ENCODE measurements at places on chromosomes 1 and 21.
A peak's percentile ranks its signal among the peaks of the same experiment; 100 is the strongest.

DNA sequence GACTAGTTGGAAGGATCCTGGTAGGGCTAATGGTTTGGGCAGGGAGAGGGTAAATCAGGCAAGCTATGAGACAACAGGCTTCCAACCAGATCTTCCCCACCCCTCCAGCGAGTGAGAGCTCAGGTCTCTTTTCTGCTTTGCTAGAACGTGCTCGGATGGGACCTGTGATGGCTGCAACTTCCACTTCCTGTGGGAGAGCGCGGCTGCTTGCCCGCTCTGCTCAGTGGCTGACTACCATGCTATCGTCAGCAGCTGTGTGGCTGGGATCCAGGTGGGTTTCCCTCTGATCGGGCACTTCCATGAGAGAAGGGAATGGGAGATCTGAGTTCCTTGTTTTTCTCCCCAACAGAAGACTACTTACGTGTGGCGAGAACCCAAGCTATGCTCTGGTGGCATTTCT, 14.0 kb upstream of the SARS1 start:
- no peak for DNase-seq

- no peak for DNase-seq
These were observed 182.8 kb downstream of the EIF4G3 start for GRCh38 chr1:20993716-20994575.

- DNase-seq: no peak
These were observed 13.3 kb downstream of the LRP8 start for GRCh38 chr1:53314606-53315005.

DNA sequence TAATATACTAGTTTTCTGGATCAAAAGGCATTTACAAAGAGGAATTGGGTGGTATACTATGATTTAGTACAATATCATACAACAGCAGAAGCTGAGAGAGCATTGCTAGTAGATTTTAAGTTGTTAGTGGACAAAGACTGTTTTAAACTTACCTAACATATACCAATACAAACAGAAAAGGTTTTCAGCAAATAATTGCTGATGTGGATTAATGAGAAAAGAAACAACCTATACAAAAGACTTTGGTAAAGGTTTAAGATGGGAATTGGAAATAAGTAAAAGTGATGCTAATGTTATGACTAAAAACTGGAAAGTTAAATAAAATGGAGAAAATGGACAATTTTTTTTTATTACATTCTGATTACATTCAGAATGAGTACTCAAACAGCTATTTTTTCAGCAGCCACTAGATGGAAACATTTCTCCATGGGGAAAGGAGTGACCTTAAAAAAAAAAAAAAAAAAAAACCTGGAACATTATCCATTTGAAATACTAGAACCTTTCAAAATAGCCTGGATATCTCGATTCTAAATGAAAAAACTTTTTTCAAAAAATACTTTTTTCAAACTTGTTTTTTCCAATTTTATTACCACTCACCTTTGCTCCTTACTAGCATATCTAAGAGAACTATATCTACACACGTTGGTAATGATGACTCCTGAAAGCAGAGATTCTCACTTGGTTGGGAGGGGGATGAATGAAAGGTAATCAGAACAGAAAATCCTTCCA, 55.4 kb downstream of the EPRS1 start:
- peak; percentile 61 for DNase-seq

DNA sequence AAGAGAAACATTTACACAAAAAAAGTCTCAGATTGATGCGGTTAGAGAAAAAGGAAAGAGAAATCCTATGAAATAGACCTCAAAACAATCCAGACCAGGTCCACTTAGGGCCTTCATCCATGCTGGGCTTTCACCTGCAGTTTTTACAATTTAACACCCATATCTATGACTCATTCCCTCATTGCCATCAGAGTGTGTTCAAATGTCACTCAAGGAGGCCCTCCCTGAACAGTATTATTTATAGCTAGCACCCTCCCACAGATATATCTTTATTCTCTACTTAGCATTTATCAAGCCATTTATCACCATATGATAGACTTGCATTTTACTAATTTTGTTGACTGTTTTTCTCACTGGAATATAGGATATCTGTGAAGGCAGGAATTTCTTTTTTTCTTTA, 824 bp upstream of the KRTAP21-3 start:
- no peak for DNase-seq

DNA sequence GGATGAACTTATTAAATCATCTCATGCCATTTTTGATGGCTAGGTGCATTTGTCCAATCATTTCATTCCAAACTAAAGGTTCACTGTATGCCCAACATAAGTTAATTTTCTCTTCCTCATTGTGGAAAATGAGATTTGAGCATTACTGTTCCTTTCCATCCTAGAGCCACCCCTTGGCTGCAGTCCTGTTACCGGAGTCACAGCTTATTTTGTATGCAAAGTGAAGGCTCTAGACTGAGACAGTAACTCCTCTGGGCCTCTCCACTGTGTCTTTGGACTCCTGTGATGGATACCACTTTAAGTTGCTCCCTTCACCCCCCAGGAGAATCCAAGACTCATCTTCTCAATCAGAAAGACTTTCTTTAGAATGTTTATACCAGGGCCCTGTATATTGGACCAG, 59.7 kb downstream of the FGGY start:
- DNase-seq: no peak

GRCh38 chr1:93880731-93881130, 1.7 kb upstream of the DNTTIP2 start:
- no peak for DNase-seq

DNA sequence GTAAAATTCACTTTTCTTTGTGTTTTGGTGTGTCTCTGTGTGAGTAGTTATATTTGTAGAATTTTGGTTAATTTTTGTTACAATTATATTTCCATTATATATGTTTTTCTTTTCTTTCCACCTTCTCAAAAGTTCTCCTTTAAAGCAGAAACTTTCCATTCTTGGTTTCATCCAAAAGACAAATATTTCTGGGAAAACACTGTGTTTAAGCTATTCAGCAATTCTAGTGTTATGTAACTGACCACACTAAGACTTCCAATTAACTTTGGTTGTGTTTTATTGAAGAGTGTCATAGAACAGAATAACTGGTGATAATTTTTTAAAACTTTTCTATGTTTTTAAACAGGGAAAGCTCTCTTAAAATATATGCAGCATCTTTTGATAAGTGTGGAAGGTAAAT, 13.6 kb upstream of the RGL1 start:
- no peak for DNase-seq

- DNase-seq: peak; percentile 48
These were observed 60.1 kb upstream of the USP24 start for GRCh38 chr1:55275151-55275748.

DNA sequence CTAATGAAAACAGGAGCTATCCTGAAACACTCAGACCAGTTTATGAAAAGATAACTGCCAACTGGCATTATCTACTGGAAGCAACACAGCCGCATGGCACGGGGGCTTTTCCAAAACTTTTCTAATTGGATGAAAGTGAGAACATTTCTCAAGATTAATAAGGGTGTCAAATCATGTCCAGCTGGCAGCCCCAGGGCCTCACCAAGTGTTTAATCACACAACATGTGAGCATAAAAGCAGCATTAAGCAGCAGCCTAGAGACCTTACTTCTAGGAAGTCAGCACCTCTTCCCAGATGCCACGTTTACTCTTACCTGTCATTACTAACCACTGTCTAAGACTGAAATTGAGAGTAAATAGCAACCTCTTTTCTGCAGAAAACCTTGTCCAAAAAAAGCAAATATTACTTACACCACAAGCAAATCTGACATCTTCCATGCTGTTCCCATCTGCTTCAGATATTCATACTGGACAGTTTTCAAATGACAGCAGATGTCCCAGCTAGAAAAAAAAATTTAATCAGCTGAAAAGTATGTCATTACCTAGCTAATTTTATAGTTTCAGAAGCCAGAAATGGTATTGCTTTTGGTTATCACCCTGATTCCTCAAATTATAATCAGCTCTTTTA, 341.5 kb upstream of the ZP4 start:
- no peak for DNase-seq

GRCh38 chr21:44539991-44540666, at the start of gene KRTAP10-1:
Gene KRTAP10-1 (minus strand): TSS chr21:44540195. CDS start chr21:44540150, 45 bp downstream.
- DNase-seq: no peak

- no peak for DNase-seq
These were observed 470.2 kb upstream of the ADGRL2 start for GRCh38 chr1:81330521-81330920.

DNA sequence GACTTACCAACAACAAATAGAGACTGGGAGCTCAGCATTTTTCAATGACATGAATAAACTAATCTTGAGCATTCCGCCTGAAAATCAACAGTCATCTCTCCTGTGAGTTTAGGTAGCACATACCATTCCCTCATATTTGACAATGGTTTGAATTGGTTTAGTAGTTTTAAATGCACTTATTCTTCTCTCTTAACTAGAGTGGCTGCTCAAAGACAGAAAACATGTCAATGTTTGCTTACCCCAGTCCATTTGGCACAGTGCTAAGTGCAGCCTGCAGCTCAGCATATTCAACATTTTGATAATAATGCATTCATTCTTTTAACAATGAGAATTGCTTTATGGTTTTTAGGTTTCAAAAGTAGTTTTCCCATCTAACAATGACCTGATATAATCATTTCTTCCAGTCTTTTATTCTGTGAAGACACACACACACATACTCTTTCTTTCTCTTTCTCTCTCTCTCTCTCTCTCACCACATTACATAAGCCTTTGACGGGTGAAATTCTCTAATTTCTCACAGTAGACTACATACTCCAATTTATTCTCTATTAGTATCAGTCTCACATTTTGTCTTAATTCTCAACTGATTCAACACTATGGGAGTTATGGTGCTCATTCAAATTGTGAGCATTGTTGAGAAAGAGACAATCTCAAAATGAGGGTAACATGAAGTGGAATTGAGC, 432.3 kb downstream of the LRRIQ3 start:
- no peak for DNase-seq

GRCh38 chr1:236654957-236655356, 31.3 kb upstream of the ACTN2 start:
- no peak for DNase-seq

GRCh38 chr1:17831597-17831996, 76.5 kb downstream of the ACTL8 start:
- DNase-seq: peak; percentile 87

GRCh38 chr1:66237042-66237441, 296.9 kb upstream of the SGIP1 start:
- no peak for DNase-seq

- no peak for DNase-seq
These were observed 17.0 kb upstream of the TCEA3 start for GRCh38 chr1:23441446-23442148.

GRCh38 chr1:208524376-208524775, 280.2 kb upstream of the PLXNA2 start:
- no peak for DNase-seq

DNA sequence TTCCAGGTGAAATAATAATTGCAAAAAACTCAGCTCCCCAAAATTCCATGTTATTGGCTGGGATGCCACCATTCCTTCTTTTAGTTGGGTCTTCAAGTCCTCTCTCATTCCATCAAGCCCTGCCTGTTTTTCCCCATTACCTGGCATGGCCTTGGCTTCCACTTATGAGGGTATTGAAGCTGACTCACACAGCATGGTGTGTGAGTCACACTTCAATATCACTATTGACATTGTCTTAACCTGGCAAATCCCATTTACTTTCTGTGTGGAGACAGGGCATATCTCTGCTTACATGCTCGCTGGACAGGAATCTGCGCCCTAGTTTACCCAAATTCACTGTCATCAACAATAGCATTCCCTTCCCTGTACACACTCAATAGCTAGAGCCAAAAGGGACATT, 1806.8 kb downstream of the BRINP3 start:
- DNase-seq: no peak

DNA sequence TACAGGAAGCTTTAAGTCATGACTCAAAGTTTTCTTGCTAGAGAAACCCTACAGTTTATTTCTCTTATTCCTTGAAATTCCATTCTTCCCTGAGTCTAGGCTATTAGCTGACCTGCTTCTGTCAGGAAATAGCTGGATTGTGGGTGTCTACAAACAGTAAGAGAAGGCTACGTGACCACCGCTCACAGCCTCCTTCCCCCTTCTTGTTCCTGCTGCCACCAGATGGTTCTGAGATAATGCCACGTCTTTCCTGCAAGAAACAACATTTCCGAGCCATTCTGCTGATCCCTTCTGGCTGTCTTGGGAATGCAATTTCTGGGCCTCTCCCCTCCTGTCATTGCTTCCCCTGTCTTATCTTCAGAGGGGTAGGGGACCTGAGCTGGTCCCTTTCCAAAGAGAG, 128.9 kb upstream of the SGIP1 start:
- DNase-seq: no peak

DNA sequence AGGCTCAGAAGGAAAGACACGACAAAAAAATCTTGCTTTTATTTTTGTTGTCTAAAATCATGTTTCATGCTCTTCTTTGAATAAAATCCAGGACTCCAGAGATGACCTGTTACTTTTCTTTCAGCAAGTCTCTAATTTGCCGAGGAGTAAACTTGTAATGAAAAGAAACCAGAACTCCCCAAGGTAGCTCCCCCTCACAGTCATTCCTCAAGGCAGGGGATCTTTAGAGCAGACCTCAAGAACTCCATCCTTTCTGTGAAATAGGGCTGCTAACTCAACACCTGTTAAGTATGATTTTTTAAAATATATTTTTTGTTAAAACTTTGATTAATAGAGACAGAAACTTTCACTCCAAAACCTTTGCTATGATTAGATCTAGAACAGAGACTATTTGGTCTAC, 82.7 kb upstream of the ABCD3 start:
- no peak for DNase-seq

- DNase-seq: no peak
These were observed 4.7 kb downstream of the RGS8 start for GRCh38 chr1:182679684-182680083.

DNA sequence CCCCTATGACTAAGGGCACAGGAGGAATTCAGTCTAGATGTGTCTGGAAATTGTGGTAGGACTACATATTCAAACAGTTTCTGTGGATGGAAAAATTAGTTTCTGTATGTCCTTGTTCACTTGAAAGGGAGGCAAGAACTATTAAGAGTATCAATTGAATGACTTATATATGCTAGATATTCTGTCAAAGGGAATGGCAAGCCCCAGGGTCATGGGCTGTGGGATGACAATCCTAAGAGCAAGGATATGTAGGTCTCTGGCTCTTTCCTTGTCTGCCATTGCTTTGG, 383.5 kb upstream of the B3GALT2 start:
- DNase-seq: no peak

DNA sequence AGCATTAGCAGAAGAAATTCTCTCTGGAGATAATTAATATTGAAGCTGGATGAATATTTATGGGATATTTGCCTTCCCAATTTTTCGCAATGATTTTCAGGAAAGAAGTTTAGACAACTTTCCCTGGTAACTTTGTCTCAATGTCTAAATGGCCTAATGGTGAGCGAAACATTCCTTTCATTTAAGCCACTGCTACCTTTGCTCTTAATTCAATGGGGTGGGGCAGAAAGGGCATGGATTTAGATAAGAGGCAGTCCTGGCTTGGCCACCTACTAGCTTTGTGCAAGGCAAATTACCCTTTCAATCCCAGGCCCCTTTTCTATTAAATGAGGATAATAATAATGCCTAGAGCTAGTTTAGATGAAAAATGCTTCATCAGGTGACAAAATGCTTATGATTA, 27.1 kb upstream of the LYST start:
- no peak for DNase-seq

GRCh38 chr1:27961646-27962221, 2.0 kb downstream of the XKR8 start:
- DNase-seq: peak; percentile 37

- DNase-seq: no peak
These were observed 11.0 kb upstream of the CDC42 start for GRCh38 chr1:22041505-22041904.
